Inflammatory macrophage treated with lipopolysaccharide for 1 hour (primary cell): ENCODE measurements at places on chromosomes 12 and 14.

DNA sequence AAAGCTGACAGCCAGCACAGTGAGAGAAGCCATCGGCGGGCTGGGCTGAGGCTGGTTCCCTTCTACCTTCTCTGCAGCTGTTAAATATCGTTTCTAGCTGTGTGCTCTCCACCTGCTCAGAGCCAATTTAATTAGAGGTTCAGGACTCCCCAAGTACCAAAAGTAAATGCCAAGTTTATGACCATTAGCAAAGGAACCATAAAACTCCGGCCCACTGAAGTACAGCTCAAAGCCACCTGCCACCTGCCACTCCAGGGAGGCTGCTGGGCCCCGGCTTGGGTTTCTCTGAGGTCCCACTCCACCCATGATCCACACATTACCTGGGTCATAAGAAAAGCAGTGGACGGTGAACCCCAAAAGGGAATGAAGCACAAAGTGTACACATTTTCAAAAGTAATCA lies 272.8 kb downstream of the KSR2 start:
- DNase-seq = no peak

GRCh38 chr12:44000309-44000952 lies 164.6 kb downstream of the TMEM117 start:
- peak; percentile 8 for DNase-seq

DNA sequence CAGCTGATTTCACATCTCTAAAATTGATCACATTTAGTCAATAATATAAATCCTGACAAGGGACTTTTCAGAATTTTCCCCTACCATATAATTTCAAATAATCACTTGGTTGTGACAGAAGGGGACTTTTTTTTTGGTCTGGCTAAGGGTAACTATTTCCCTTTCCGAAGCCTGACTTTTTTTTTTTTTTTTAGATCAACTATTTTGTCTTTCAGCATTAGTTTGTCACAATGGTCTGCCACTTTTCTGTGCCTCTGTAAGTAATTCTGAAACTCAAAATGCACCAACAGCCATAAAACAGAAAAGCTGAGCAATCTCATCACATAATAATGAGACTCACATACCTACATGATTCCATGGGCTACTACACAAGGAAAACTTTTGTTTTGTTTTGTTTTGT lies 266.4 kb downstream of the SSPN start:
- peak; percentile 60 for DNase-seq

GRCh38 chr12:108374596-108375320 lies 35.6 kb upstream of the CMKLR1 start:
- DNase-seq = no peak

DNA sequence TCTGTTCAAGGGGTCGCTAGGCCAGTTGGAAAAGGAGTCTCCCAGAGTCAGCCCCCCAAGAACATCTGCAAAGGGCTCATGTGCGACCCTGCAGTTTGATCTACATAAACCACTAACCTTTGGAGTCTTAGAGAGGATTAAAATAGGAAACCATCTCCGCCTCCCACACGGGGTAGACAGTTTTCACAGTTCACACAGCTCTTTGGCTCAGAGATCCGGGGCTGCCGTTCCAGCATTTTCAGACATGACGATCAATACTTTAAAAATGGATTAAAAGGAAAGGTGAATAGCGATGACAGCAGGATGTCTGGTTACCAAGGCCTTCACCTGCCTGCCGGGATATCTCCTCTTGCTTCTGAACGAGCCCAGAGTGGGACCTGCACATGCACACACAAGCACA lies 59.8 kb upstream of the BCL11B start:
- DNase-seq = no peak

- DNase-seq = peak; percentile 85
These were observed 1.1 kb downstream of the SAV1 start for GRCh38 chr14:50666772-50667683.

- no peak for DNase-seq
These were observed 33.0 kb upstream of the ULK1 start for GRCh38 chr12:131861261-131862083.

DNA sequence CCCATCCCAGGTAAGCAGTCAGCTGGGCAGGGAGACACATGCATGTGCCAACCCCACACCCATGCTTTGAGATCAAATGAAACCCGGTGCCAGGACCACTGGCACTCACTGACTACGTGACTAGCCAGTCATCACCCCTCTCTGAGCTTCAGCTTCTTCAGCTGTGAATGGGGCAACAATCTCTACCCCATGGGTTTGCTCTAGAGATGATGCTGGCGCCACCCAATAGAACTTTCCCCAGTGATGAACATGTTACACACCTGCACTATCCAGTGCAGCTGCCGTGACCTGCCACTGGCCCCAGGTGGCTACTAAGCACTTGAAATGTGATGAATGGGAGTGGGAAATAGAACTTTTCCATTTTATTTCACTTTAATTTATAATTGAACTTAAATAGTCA lies 70.3 kb downstream of the PITPNM2 start:
- no peak for DNase-seq

DNA sequence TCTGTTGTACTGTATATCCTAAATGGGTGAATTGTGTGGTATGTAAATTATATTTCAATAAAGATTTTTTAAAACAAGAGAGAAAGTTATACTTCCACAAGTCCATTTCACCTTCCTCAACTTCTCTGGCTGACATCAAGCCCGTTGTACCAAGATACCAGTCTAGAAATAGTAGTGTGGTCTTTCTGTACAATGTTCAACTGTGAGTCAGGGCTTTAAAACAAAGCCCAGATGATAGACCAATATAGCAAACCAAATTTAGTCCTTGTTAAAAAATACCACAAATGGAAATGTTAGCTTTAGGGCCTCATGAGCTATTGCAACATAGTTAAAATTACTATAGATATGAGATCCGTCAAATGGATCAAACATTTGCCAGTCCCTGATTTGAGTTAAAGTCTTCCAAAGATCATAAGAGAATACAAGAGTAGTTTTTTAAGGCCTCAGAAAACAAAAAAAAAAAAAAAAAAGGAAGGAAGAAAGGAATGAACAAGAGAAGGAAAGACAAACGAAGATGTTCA lies 49.0 kb upstream of the EGLN3 start:
- DNase-seq = no peak

DNA sequence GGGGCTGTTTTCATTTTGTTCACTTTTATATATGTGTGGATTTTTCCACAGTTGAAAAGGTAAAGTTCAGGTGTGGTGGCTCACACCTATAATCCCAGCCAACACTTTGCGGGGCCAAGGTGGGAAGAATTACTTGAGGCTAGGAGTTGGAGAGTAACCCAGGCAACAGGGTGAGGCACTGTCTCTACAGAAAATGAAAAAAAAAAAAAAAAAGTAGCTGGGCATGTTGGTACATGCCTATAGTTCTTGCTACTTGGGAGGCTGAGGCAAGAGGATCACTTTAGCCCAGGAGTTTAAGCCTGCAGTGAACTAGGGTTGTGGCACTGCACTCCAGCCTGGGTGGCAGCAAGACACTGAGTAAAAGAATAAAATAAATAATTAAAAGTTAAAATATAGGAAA lies 326.5 kb downstream of the NAV3 start:
- no peak for DNase-seq

GRCh38 chr12:77214136-77214535 lies 148.8 kb upstream of the E2F7 start:
- DNase-seq = no peak

DNA sequence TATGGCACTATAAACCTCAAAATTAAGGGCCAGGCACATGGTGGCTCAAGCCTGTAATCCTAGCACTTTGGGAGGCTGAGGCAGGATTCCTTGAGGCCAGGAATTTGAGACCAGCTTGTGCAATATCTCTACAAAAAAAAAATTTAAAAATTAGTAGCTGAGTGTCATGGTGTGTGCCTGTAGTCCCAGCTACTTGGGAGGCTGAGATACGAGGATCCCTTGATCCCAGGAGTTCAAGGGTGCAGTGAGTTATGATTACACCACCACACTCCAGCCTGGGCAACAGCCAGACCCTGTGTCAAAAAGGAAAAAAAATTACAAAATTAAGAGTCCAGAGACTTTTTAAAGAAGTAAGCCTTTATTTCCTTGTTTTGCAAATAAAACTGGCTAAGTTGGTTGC lies 1.8 kb upstream of the GCN1 start:
- DNase-seq = no peak

DNA sequence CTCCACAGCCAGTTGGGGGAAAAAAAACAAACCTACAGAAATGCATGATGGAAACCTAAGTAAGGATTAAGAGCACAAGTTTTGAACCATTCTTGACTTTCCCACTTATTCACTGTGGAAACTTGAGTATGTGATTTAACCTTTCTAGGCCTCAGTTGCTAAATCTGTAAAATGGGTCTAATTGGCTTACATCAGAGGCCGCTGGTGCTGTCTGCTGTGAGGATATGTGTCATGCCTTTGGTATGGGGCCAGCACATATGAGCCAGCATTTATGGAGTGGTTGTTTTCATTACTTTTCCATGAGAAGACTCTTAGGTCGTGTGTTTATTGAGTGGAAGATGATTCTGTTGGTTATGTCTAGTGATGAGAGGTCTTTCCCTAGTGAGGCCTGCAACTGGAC lies 102.4 kb downstream of the ESR2 start:
- no peak for DNase-seq

DNA sequence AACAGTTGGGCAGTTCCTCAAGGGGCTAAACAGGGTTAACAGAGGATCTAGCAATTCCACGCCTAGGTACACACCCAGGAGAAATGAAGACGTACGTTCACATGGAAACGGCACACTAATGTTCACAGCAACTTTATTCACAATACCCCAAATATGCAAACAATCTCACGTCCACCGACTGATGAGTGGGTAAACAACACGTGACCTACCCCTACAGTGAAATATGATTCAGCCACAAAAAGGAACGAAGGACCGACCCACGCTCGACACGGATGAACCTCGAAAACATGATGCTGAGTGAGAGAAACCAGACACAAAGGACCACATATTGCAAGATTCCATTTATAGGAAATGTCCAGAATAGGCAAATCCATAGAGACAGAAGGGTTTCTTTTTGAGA lies 112.7 kb downstream of the NCOR2 start:
- peak; percentile 95 for DNase-seq

- DNase-seq = no peak
These were observed 57.1 kb downstream of the GALC start for GRCh38 chr14:87935886-87936285.

- no peak for DNase-seq
These were observed 193.9 kb downstream of the TRHDE start for GRCh38 chr12:72465940-72466630.

DNA sequence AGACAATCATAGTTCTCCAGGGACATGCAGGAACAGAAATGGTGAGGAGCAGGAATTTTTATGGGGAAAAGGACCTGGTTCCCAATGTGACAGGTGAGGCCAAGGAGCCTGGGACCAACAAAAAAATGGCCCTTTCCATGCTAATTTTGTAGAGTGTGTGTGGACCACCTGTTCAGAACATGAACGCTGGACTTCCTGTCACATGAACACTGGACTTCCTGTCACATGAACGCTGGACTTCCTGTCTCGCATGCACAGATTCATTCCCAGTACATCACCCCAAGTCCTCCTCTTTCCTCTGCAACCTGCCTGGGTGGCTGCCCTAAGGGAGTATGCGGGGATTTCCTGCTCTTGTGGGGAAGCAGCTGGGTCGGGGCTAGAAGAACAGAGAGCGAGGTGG lies 10.1 kb downstream of the FGF6 start:
- no peak for DNase-seq

GRCh38 chr14:85702191-85702590 lies 172.2 kb downstream of the FLRT2 start:
- DNase-seq = no peak

DNA sequence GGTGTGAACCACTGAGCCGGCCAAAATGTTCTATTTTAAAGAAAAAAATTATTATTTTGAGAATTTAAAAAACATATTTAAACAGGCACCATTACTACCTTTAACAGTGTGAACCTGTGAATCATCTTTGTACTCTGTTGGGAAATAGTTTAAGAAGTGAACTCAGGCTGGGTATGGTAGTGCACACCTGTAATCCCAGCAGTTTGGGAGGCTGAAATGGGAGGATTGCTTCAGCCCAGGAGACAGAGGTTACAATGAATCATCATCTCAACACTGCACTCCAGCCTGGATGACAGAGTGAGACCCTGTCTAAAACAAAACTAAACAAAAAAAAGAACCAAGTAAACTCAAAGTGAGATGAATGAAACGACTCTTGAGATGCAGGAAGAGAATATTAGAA lies 3.1 kb upstream of the WDR89 start:
- no peak for DNase-seq

DNA sequence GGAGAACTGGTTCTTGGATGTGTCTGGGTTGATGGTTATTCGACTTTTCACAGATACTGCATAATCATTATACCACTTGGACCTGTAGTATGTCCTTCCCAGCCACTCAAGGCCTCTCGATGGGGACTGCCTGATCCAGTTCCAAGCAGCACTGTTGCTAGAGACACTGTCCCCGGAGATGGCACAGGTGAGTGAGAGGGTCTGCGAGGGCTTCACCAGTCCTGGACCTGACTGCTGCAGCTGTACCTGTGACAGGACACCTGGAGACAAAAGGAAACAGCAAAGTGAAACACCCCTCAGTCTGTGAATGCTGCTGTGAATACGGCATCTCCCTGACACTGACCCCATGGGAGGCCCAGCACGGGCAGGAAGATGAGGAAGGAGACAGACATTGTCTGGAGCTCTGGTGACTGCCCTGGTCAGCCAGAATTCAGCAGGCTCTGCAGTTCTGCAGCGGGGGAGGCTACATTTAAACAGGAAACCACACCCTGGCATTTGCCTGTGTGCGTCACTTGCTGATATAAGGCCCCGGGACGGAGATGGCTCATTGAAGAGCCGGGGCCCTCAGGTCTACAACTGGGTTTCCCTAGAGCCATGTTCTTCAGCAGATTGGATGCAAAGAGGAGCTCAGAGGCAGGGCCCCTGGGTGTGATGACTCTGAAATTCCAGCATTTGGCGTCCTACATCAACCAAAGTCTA lies 413.6 kb downstream of the TMEM121 start:
- peak; percentile 18 for DNase-seq

- no peak for DNase-seq
These were observed 422.6 kb downstream of the DPF3 start for GRCh38 chr14:72471346-72471745.

- DNase-seq = peak; percentile 57
These were observed 5.9 kb upstream of the BHLHE41 start for GRCh38 chr12:26130728-26131127.

DNA sequence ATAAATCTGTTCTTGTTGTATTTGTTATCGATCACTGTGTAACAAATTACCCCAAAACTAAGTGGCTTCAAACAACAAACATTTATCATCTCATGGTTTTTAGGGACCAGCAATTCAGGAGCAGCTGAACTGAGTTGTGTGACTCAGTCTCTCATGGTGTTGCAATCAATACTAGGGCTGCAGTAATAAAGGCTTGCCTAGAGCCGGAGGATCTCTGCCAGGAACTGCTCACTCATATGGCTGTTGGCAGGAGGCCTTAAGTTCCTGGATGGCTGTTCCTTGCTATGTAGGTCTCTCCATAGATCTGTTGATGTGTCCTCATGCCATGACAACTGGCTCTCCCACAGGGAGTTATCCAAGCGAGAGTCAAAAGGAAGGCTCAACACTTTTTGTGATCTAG lies 3.8 kb upstream of the PSMC6 start:
- DNase-seq = peak; percentile 75

GRCh38 chr14:36702474-36702873 lies 40.8 kb downstream of the PAX9 start:
- no peak for DNase-seq
